Inflammatory macrophage (primary cell): ENCODE measurements at places on chromosomes 3 and 15.

DNA sequence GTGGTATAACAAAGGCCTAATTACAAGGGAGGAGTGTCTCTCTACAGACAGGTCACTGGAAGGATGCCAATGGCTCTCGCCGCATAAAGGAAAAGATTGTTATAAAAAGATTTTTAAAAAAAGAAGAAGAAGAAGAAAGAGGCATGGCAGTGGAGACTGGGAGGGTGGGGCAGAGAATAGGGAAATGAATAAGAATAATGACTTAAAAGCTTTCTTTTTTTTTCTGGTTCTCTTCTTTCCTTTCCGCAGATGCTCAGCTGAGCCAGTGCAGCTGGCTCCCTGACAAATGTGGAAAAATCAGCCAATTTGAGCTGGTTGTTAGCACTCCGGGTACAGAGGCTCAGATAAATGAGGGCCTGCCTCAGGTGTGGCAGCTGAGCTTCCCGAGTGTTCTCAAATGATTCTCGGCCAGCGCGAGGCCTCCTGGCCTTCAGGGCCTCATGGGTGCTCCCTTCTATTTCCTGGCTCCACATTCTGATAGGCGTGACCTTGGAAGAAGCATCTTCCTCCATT, 234.1 kb downstream of the RORA start:
- DNase-seq = no peak

DNA sequence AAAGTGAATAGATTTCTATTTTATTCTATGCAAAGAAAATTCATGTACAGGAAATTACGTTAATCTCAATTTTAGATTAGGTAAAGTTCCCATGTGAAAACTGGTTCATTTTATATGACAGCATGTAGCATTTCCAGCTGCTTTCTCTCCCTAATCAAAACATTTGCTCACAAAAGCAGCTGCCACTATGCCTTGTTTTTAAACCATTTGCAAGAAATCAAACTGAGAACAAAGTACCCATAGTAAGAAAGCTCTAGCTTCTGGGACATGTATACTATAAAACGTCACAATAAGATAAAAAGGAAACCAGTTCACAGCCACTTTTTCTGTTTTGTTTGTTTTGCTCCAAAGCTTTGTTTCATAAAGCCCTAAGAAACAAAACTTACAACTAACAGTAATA, 5.0 kb upstream of the CRYBG3 start:
- no peak for DNase-seq

GRCh38 chr15:69359722-69360121, 54.4 kb upstream of the KIF23 start:
- peak; percentile 67 for DNase-seq

- no peak for DNase-seq
Observed at GRCh38 chr15:73048624-73049295, 3.5 kb upstream of the NEO1 start.

- DNase-seq = no peak
Observed at GRCh38 chr15:82184355-82184754, 78.2 kb downstream of the EFL1 start.
